ENCODE measurements at places on chromosomes 1 and 21. TPM values are rescaled to one million over a fixed set of nuclear protein-coding genes. Genes with fewer than 3 reads are reported as not detected.

RUNX3 gene
- total RNA-seq = not detected

C1orf87 gene
- total RNA-seq = not detected

DENND2C gene
- 0.86 TPM for total RNA-seq

GOLT1A gene
- not detected for total RNA-seq

SLAMF6 gene
- not detected for total RNA-seq

ATP1A2 gene
- not detected for total RNA-seq

LCE1B gene
- total RNA-seq = 0.22 TPM

PPIAL4G gene
- not detected for total RNA-seq

NR1I3 gene
- total RNA-seq = not detected

RNU1-2 gene
- total RNA-seq = under 0.01 TPM

FAM72B gene
- 6.4 TPM for total RNA-seq

CXADR gene
- 17.7 TPM for total RNA-seq

TMEM125 gene
- total RNA-seq = not detected

SH3BGR gene
- total RNA-seq = 0.27 TPM

PCP4 gene
- total RNA-seq = not detected

GNAT2 gene
- total RNA-seq = 0.13 TPM

LENEP gene
- 0.40 TPM for total RNA-seq

SRSF4 gene
- total RNA-seq = 59.6 TPM

SYTL1 gene
- not detected for total RNA-seq

Data from thoracic aorta endothelial cell (primary cell).